Activated CD4-positive, alpha-beta T cell treated with anti-CD3 and anti-CD28 coated beads, Interleukin-2, amount 10 ng/mL, durations not matched to agents 24 days and 14 days (primary cell): ENCODE measurements at places on chromosomes 7 and 10. TPM values are rescaled to one million over a fixed set of nuclear protein-coding genes. Genes with fewer than 3 reads are reported as not detected.

Gene COL13A1
- not detected in 2 replicates for total RNA-seq

Gene FLNC
- total RNA-seq, result 0.02 and 0.09 TPM in 2 replicates

Gene FAM25G
- not detected in 2 replicates for total RNA-seq

Gene PRSS2
- not detected in 2 replicates for total RNA-seq

Gene FAM24A
- not detected in 2 replicates for total RNA-seq
